Renal cortex interstitium (tissue), 15 donors: ENCODE measurements at places on chromosomes 5 and 9.
A peak's percentile ranks its signal among the peaks of the same experiment; 100 is the strongest.

- no peak for DNase-seq
These were observed 239.3 kb downstream of the GAS1 start for GRCh38 chr9:86707932-86708510.

DNA sequence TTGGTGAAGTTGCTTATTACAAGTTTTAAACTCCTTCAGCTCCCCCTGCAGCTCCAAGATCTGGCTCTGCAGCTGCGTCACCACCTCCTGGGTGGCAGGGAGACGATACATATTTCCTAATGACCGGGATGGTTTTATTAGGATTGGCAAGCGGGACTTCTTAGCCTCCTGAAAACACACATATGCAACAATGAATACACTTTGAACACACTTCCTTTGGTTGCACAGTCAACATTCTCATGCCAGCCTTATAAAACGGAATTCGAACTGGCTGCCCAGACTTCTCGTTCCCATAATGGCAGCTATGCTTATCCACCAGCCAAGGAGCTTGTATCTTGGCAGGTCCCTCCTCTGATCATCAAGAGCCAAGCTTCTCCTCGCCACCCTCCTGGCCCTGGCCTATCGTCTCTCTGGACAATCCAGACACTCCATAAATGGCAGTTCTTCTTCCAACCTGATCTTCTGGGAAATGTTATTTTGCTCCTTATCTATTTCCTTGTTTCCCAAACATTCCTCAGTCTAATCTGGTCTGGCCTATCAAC, 131.9 kb downstream of the CDK5RAP2 start:
- DNase-seq: no peak

GRCh38 chr5:83517072-83517687, 45.6 kb downstream of the VCAN start:
- no peak for DNase-seq

- DNase-seq: no peak
These were observed 39.7 kb upstream of the SPRY4 start for GRCh38 chr5:142364251-142365145.

- peak; percentile 88 for DNase-seq
These were observed at the start of gene LYSMD3 for GRCh38 chr5:90529194-90529938. TSS of gene LYSMD3 (minus strand) at chr5:90529584. CDS start at chr5:90525289, 4,295 bp downstream.

DNA sequence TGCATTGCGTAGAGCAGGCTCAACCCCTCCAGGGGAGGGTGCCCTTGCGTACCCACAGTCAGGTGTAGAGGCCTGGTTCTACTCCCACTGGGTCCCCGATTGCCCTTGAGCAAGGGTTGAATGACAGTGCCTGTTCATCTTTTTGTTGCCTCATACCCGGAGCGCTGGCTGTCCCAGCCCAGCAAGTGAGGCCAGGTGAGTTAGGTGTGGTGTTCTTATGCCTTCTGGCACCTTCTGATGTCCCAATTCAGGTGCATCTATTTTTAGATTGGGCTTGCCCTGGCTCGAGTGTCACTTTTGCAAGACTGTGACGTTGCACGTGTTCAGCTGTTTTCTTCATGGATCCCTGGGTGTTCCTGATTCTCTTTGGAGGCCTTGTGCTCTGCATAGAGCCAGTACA, 257.8 kb downstream of the GOLPH3 start:
- no peak for DNase-seq

GRCh38 chr9:96219026-96219899, 82.7 kb downstream of the HSD17B3 start:
- DNase-seq: no peak

- no peak for DNase-seq
These were observed 162.1 kb downstream of the TENT4A start for GRCh38 chr5:6875376-6875775.

DNA sequence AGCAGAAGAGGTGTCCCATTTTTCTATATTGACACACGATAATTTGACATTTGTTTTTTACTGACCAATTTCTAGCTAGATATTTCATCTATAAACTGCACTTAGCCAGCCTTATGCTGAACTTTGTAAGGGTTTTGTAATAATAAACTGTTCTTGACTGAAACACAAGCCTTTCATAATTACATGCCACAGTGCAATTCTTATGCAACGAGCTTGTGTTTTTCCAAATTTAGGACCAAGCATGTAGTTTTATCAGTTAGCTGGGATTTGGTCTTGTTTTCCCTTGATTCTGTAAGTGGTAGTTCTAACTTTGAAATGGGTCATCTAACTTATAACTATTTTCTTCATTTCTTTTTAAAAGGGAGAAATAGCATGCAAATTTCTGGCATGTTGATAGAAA, 1.3 kb upstream of the LURAP1L start:
- DNase-seq: no peak

DNA sequence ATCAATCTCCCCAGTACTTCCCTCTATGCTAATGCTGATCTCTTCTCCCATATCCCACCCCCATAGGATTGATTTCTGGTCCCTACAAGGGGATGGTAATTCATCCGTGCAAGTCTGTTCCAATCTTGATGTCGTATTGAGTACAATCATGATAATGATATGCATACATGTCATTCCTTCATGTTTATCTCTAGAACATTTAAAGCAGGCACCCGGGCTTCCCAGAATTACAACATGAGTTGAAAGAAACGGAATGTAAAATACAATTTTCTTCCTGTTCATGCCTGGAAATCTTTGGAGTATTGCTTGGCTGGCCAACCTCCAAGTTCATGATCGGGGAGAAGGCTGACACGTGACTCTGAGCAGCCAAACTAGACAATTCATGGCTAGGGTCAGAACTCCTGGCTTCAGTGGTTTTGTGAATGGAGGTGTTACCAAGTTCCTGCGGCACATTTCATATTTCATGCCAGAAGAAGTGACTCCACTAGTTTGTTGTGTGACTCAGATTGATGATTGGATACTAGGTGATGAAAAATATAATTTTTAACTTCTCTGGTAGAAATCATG, 66.6 kb downstream of the C9orf152 start:
- DNase-seq: no peak

DNA sequence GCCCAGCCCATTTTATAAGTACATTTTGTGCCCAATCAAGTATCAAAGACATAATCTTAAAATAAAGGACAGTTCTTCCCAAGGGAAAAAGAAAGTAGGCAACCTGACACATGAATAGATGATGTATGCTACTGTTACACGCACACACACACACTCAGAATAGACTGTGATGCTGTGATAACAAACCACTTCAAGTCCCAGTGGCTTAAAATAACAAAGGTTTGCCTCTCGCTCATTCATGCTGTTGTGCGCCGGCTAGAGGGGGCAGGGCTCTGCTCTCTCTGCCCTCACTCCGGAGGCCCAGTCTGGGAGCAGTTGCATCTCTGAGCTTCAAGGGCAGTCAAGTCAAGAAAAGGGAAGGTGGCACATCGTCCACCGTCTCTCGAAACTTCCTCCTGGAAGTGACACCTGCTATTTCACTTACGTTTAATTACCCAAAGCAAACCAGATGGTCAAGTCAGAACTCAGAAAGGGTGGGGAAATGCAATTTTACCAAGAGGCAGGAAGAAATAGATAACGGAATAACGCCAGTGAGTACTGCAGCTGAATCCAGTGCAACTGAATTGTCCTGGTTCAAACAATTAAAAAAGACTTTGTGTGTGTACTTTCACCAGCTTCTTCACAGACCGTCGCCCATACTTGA, 43.3 kb downstream of the ANKRD33B start:
- no peak for DNase-seq

DNA sequence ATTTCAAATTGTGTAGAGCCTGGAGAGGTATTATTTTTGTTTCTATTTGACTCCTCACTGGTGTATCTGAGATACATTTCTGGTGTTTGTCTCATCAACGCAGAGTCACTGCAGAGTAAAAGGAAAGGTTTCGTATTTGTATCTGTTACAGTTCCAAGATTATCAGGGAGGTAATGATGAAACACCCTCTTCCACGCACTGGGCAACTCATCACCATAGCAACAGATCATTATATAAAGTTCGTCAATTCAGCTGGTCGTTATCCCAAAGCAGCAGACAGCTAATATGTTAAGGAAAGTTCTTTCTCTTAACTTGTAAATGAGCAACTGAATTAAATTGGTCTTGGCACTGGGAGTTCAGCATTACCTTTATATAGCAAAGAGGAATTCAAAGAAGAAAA, 513.5 kb downstream of the MTRR start:
- no peak for DNase-seq

- DNase-seq: no peak
These were observed 4.0 kb downstream of the SNX30 start for GRCh38 chr9:112754578-112754977.

DNA sequence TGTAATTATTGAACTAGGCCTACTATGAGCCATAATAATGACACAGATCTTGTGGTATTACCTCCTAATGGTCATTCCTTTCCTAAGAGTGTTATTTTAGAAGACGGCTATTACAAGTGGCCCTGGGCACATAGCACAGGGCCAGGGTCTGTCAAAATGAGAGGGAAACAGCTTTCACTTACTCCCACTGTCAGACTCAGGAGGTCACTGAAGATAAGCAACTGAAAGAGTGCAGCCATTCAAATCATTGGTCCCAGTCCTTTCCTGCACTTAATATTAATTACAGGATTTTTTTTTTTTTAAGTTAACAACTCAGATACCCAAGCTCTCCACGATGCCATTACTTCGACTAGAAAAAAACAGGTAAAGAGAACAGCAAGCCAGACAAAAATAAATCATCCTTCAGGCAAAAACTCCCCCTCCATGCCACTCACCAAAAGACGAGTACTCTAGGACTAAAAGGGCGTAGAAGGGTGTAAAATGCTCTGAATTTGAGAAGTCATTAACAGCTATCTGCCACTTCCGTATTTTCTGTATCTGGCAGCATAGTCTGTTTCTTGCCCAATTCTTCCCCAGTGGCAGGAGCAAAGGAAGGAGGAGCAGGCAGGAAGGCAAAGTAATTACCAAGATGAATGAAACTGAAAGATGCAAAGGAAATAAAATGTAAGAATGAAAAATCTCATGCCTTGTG, 87.4 kb downstream of the ZNF608 start:
- DNase-seq: no peak

DNA sequence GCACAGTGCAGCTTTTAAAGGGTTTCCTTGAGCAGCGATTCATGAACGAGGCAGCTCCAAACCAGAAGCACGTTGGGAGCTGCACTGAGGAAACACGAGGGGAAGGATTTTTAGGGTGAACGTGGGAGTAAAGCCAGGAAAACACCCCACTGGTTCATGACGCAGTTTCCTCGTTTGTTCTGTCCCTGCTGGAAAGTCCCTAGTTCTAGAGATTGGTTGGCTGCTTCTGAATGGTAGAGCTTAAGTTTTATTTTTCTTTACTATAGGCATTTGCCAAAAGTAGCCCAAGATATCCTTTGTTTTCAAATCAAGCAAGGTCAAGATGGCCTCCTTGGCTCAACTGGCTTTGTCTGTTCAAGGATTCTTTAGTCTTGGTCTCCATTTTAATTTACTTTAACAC, 116.5 kb upstream of the CACNA1B start:
- no peak for DNase-seq

DNA sequence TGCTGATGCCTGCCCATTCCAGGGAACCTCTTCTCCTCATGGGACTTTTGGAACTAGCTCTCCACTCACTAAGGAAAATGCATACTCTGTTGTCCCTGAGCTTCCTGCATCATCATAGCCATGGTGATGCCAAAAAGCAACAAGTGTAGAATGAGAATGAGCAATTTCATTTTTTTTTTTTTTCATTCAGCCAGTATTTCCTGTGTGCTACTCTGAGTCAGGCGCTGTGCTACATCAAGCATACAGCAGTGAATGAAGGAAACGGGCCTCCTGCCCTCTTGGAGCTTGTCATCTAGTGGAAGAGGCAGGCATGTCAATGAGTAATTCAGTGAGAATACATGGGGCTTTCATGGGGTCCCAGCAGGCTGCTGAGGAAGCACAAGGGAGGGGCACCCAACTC, 483.1 kb downstream of the BNC2 start:
- no peak for DNase-seq

- no peak for DNase-seq
These were observed 563.6 kb upstream of the CTNND2 start for GRCh38 chr5:12467799-12468198.

DNA sequence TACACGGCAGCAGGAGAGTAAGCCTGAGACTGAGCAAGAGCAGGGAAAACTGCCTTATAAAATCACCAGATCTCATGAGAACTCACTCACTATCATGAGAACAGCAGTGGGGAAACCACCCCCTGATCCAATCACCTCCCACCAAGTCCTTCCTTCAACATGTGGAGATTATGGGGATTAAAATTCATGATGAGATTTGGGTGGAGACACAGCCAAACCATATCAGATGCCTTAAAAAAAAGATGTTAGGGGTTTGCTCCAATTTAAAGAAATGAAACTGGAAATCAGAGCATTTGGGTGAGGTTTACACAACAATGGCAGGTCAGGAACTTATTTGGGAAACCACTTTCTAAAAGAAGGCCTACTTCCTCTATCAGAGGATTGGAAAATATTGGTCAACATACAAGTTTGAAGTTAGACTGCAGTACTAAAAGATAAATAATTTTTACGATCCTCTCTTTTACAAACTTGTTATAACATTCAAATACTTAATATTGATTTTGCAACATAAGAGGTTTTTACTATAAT, 105.1 kb downstream of the FBN2 start:
- no peak for DNase-seq

- no peak for DNase-seq
These were observed 222.8 kb downstream of the NR2F1-AS1 start for GRCh38 chr5:93358176-93358575.

DNA sequence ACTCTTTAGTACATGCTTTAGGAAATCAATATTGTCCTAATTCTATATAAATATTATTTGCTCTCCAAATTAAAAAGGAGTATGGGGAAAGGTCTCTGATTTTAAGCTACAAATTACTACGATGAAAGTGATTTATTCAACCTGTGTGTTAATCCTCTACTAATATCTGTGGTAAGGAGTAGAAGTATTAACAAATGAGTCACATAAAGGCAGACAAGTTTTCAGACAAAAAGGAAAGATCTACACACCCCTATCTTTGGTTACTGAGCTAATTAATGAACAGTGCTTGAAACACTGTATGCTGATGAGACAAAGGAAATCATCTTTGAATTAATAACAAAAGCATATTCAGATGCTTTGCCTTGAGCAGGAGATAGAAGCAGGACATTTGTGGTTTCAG, 15.9 kb downstream of the LOX start:
- DNase-seq: no peak

- no peak for DNase-seq
These were observed 36.1 kb downstream of the KLF4 start for GRCh38 chr9:107453479-107453878.
